Gastrocnemius medialis (tissue), 4 donors: ENCODE measurements at places on chromosomes 6 and 20. TPM values are rescaled to one million over a fixed set of nuclear protein-coding genes. Genes with fewer than 3 reads are reported as not detected.

- no peaks in the 10 kb centered on the region for H3K27me3 ChIP-seq
- H3K36me3 ChIP-seq = no peaks in the 10 kb centered on the region
- DNase-seq = peak; percentile 48
- H3K27ac ChIP-seq = peak overlapping the region; percentile 81
- peaks cover 15% of the 10 kb centered on the region for H3K4me1 ChIP-seq
These were observed 8.6 kb upstream of the TRIB3 start for GRCh38 chr20:371755-372542.

DNA sequence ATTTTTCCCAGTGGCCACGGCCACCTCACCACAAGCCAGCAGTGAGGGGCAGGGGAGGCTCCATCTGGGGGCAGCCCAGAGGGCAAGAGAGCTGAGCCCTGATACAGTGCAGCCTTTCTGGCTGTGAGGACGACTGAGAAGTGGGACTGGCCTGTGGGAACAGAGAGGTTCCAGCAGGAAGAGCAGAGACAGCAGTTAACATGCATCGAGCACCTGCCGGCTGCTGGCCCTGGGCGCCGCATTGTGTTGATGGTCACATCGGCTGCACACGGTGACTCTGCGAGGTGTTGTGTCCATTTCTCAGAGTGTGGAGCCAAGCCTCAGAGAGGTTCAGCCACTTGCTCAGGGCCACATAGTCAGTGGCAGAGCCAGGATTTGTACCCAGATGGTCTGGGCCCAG is 9.8 kb downstream of the FOXS1 start:
- no peak for DNase-seq
- H3K4me1 ChIP-seq = peaks cover 14% of the 10 kb centered on the region
- H3K36me3 ChIP-seq = no peaks in the 10 kb centered on the region
- H3K4me3 ChIP-seq = no peak overlapping the region
- H3K27ac ChIP-seq = peak overlapping the region; percentile 81
- H3K27me3 ChIP-seq = no peaks in the 10 kb centered on the region

- no peak for DNase-seq
- no peaks in the 10 kb centered on the region for H3K36me3 ChIP-seq
- H3K27ac ChIP-seq = peak overlapping the region; percentile 72
- peak overlapping the region; percentile 62 for H3K4me3 ChIP-seq
- peaks cover 4% of the 10 kb centered on the region for H3K4me1 ChIP-seq
These were observed 667 bp downstream of the STX11 start for GRCh38 chr6:144150710-144151657.

SLC22A1 gene
- total RNA-seq = 1.4 TPM

C2 gene
- total RNA-seq = 4.9 TPM

GRCh38 chr6:69416776-69417175 is 380.0 kb downstream of the LMBRD1 start:
- no peaks in the 10 kb centered on the region for H3K27me3 ChIP-seq
- H3K27ac ChIP-seq = no peak overlapping the region
- no peaks in the 10 kb centered on the region for H3K4me1 ChIP-seq

- no peaks in the 10 kb centered on the region for H3K27me3 ChIP-seq
- no peak overlapping the region for H3K4me3 ChIP-seq
- no peak for DNase-seq
- H3K27ac ChIP-seq = no peak overlapping the region
- no peaks in the 10 kb centered on the region for H3K4me1 ChIP-seq
These were observed 17.5 kb downstream of the TRERF1 start for GRCh38 chr6:42434237-42434636.

- no peaks in the 10 kb centered on the region for H3K27me3 ChIP-seq
- no peak for DNase-seq
- no peaks in the 10 kb centered on the region for H3K4me1 ChIP-seq
- H3K4me3 ChIP-seq = no peak overlapping the region
These were observed 18.8 kb downstream of the AK9 start for GRCh38 chr6:109672175-109672574.

DNA sequence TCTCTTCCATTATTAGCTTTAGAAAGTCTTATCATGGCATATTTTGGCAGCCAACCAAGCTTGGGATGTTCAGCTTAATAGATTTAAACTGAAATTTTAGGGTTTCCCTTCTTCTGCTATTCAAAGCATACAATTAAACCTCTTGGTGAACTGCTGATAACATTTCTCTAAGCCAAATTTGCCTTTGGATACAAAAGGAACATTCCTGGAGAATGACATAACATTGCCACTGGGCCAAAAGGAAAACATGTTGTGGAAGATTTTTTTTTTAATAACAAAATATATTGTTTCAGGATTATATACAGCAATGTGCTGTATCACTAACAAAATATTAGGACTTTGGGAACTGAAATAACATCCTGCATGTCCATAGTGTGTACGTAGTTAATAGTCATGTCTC is 215.1 kb upstream of the TBX18 start:
- no peaks in the 10 kb centered on the region for H3K4me1 ChIP-seq
- H3K27ac ChIP-seq = no peak overlapping the region
- H3K4me3 ChIP-seq = no peak overlapping the region
- DNase-seq = no peak
- H3K36me3 ChIP-seq = no peaks in the 10 kb centered on the region

GRCh38 chr6:166615059-166615770 is 11.8 kb downstream of the RPS6KA2 start:
- H3K4me3 ChIP-seq = no peak overlapping the region
- peak overlapping the region; percentile 78 for H3K27ac ChIP-seq
- H3K36me3 ChIP-seq = no peaks in the 10 kb centered on the region

DNA sequence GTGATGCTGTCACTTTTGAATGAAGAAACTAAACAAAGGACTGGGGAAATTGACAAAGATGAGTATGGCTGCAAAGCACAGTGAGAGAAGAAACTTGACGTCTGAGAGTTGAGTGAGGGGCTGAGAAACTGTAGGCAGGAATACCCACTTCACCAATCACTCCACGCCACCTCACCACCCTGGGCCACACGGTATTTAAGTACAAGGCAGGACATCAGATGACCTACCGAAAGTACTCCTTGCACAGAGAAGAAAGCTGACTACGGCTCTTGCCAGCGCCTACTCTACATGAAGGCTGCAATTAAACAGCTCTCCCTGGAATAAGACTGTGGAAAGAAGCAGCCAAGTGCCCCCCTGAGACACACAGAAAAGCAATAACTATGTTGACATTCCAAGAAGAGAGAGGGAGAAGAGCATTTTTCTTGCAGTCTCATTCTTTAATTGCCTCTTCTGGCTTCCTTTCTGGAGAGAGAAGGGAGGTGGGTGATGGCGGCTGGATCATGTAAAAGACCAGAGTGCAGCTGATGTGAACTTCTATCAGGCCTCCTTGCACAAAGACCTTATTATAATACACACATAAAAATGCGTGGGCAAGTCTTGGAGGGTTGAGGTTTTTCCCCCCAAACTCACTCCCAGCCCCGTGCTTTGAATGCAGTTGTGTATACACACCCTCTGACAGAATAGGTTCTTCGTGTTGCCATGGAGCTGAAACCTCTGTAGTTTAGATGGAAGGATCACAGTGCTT is 44.6 kb downstream of the HIVEP2 start:
- H3K27ac ChIP-seq = no peak overlapping the region
- peaks cover 73% of the 10 kb centered on the region for H3K4me1 ChIP-seq
- no peak for DNase-seq
- no peaks in the 10 kb centered on the region for H3K27me3 ChIP-seq
- no peak overlapping the region for H3K4me3 ChIP-seq

DNA sequence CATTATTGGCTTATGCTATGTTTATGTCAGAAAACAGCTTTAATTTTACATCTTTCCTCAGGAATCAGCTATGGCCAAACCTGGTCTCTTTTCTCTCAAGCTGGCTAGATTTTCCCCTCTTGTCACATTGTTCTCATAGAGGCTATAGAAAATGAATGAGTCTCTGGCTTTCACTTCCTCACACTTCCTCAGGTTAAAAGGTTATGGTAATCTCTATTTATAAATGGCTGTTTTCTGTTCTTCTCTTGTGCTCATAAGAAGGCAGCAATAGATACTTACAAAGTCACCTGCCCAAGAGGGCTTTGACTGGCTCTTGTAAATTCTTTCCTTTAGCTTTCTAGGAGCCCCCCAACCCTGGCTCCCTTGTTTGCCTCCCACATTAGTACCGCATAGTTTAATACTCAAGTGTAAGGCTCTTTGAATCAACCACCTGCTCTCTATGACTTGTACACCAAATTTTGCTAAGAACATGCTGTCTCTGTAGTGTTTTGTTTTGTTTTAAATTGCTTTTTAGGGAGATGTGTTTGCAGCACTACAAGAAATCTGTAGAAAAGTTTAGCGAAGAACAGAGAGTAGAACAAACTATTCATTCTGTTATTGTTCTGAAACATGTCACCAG is 897.4 kb upstream of the CITED2 start:
- H3K4me1 ChIP-seq = no peaks in the 10 kb centered on the region
- H3K36me3 ChIP-seq = no peaks in the 10 kb centered on the region
- no peak for DNase-seq
- H3K27ac ChIP-seq = no peak overlapping the region
- no peaks in the 10 kb centered on the region for H3K27me3 ChIP-seq

SNX21 gene
- total RNA-seq = 114 TPM

- DNase-seq = no peak
- H3K27ac ChIP-seq = no peak overlapping the region
- H3K4me3 ChIP-seq = no peak overlapping the region
- H3K36me3 ChIP-seq = no peaks in the 10 kb centered on the region
- no peaks in the 10 kb centered on the region for H3K4me1 ChIP-seq
These were observed 62.1 kb downstream of the TBXT start for GRCh38 chr6:166105341-166106075.
